ENCODE measurements at places on chromosomes 7 and 10.

DNA sequence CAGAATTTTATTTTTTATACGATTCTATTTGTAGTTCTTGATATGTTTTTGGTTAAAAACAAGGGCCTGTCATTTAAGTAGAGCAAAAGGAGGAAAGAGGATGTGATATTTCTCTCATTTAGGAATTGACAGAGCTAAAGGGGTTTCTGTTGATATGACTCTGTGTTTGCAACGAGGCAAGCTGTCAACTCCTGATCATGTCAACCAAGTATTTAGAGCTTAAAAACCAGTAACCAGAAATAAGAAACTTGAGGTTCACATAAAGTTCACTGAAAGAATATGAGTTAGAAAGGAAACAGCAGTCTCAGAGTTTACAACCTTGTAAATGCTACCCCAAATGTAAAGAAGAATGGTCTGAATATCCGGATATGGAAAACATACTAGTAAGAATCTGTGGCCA lies 434.2 kb downstream of the PARD3 start:
- no peak for DNase-seq

DNA sequence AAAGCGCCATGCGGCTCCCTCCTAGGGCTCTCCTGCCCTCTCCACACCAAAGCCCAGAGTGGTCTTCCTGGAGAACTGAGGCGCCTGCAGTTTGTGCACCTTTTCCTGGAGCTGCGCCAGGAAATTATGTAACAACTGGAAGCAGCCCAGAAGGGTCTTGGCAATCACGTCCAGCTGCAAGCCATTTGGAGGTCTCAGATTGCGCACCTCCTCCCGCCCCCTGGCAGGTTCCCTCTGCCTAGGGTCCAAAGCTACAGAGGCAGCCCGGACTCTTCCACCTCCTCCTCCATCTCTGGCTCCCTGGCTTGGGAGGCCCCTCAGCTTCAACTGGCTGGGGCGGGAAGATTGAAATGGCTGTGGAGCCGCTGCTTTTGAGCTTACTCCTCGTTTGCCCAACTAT lies 34.0 kb upstream of the SFTPD start:
- no peak for DNase-seq

GRCh38 chr7:125147047-125147446 lies 217.4 kb upstream of the POT1 start:
- DNase-seq: no peak

- DNase-seq: no peak
Measured at GRCh38 chr10:22640359-22640758, 74.0 kb downstream of the PIP4K2A start.

- no peak for DNase-seq
Measured at GRCh38 chr10:129773359-129773990, 190.6 kb downstream of the EBF3 start.

DNA sequence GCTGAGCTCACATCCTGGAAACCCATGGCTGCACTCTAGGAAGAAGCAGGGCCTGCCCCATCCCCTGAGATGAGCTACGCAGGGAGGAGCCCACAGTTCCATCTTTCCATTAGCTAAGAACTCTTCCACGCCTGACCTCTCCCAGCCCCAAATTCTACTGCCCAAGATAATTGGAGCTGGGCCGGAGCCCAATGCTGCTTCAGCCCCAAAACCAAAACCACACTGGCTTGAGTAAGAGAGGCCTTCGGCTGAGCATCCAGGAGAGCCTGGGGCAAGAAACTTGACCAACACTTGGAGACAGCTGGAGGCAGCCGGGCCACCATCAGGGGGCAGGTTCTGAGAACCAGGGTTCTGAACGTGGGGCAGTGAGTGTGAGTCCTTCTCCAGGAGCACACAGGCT lies 116.1 kb upstream of the ZMIZ1 start:
- no peak for DNase-seq

DNA sequence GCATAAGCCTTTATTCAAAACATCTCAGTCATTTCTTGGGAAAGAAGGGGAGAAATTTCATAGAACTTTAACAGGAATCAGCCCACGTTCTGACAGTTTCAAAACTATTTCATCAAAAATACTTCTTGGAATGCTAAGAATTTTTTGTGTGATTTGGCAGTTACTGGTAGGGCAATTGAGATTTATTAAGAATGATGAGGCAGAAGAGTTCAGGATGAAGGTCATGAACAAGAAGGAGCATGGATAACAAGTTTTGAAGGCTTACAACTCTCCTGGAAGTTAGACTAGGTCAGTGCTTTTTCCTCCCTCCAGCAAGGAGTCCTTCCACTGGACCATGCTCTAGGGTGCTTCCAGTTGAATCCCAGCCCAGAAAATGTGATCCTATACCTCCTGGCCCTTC lies 569.9 kb downstream of the ANKRD7 start:
- no peak for DNase-seq

DNA sequence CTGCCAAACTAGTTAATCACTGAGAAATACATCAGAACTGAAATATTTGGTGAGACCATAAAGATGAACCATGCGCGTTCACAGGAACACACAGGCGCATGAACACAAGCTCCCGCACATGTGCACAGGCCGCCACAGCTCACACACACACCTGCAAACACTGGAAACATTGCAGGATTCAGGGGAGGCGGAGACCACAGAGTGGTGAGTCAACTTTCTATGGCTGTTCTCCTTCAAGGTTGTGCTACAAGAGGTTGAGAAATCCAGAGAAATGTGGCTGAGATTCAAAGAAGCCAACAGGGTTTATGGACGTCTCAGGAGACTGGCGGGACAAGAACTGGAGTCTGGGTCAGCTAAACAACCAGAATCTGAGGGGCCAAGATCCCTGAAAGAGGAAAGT lies 17.8 kb downstream of the ESYT2 start:
- no peak for DNase-seq

DNA sequence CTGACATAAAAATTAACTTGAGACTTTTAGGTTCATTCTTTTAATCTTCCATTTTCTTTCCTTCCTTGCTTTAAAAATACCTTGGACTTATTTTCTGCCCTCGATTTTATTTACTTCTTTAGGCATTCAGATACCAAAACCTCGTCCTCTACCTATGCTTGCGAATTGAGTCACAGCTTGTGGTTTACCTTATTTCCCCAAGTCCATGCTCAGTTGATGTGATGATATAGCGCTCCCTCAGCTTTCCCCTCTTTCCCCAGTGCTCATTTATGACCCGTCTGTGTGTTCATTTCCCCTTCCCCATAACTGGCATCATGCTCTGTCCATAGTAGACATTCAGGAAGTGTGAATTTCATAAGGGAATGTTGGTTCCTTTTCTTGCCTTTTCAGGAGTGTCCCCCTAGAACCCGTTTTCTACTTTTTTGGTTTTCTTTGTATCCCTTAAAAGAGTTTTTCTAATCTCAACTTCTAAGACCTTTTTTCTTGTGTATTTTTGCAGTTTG lies 19.1 kb upstream of the PRKRIP1 start:
- DNase-seq: no peak

- DNase-seq: no peak
Measured at GRCh38 chr7:55185321-55185802, 166.5 kb downstream of the EGFR start.

DNA sequence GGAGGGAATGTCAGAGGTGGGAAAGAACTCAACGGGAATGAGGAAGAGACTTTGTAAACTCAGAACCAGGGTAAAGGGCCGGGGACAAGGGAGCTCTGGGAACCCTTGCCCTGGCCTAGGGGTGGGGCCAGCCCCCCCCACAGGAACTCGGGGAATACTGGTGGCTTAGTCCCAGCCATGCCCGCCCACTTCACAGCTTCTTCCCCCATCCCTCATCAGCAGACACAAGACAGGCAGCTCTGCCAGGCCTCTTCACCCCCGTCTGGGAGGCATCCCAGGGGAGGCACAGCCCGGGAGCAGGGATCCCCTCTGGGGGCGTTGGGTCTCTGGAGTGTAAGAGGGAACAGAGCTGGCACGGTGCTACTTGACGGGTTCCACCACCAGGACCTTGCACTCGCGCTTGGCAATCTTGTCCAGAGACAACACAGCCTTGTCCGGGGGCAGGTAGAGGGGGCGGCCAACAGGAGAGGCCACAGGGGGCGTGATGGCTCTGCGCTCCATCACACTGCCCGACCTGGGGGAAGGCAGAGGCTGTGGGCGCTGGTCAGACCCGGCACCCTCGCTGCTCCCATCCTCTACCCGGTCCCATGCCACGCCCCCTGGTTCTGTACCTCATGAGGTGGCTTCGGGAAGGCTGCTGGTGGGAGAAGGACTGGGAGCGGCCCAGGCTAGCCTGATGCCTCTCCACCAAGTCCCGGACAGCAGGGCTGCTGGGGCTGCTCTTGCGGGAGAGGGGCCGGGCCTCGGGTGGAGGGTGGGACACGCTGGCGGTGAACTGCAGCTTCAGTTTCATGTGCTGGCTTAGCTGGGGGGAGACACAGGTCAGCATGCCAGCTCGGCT lies 3.7 kb downstream of the TRAPPC14 start:
- DNase-seq: peak; percentile 7

DNA sequence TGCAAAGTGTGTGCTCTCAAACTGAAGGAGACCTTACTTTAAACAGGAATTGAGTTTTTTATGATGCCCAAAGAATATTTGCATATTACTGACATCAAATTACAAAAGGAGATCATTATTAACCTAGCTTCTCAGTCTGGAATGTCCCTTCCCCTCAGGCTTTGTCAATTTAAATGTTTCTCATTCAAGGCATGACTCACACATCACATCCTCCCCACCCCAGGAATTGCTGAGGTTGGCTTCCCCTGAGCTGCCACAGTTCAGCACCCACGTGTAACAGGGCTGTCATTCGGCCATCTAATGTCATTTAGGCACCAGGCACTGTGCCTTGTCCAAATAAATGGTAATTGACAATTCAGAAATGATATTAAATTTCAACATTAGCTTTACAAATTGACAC lies 305.9 kb upstream of the MGMT start:
- DNase-seq: no peak

DNA sequence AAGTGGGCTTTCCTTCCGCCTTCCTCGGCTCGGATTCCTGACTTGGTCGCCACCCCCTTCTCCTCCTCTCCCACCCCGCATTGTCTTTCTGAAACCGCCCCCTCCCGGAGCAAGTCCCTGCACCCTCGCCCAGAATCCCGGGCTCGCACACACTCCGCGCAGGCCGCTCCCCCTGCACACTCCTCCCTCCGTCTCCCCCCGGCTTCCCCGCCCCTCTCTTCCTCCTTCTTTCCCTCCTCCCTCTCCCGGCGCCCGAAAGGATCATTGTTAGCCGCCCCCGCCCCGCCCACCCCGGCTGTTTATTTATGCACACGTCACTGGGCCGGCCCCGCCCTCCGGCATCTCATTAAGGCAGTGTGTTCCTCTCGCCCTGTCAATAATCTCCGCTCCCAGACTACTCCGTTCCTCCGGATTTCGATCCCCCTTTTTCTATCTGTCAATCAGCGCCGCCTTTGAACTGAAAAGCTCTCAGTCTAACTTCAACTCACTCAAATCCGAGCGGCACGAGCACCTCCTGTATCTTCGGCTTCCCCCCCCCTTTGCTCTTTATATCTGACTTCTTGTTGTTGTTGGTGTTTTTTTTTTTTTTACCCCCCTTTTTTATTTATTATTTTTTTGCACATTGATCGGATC lies at the start of gene TCF7L2:
TCF7L2 (plus strand) TSS at position 373 of the 633 bp plus-strand sequence. CDS start 510 bp downstream, outside the sequence.
- peak; percentile 58 for DNase-seq

- DNase-seq: peak; percentile 31
Measured at GRCh38 chr10:85612378-85612775, 754.2 kb downstream of the GRID1 start.

- DNase-seq: no peak
Measured at GRCh38 chr10:99681553-99681952, 22.2 kb downstream of the ENTPD7 start.

GRCh38 chr10:124643330-124644009 lies 100.7 kb downstream of the FAM53B start:
- no peak for DNase-seq

DNA sequence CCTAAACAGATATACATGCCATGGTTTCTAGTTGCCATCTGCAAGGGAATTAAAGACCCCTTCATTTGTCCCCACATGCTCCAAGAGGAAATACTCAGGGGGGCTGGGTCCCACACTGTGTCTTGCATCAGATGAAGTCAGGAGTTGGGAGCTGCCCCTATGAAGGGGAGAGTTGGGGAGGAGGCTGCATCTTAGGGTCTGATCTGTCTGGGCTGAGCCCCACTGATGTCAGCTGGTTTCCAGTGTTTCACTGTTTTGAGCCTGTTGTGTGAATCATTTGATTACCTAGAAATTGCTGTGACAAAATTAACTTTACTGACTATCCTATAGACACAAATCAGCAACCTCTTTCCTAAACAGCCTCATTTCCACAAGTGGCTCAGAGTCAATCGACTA lies 4.9 kb upstream of the ADCY1 start:
- DNase-seq: no peak

- DNase-seq: no peak
Measured at GRCh38 chr7:116493449-116493848, 6.1 kb upstream of the CAV2 start.

DNA sequence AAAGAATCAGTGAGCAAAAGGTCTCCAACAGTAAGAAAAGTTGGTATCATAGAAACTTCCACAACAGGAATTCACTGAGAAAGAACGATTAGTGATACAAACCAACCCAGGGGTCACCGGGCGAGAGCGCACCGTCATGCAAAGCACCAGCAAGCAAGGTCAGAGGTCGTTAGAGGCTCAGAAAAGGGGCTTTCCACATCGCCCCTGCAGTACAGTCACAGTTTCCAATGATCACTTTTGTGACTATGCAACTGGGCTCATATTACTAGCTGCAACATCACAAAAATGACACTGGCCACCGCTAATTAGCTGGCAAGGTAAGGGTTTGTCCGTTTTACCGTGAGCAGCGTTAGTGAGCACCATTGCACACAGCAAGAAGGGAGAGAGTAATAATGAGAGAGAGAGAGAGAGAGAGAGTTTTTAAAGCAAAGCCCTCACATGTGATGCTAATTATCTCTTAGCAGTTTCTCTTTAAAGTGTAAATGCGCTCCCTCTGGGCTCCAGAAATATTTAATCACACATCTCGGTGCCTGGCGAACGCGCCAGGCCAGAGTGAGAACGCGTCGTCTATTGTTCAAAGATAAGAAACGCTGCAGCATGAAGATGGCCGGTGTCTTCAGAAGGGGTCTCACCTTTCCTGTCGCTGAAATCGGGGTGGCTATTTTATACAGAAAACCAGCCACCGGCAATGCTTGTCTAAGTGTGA lies 237.5 kb downstream of the DNAJB6 start:
- DNase-seq: no peak

GRCh38 chr7:96174812-96175211 lies 147.1 kb downstream of the SLC25A13 start:
- no peak for DNase-seq

GRCh38 chr10:46992803-46993561 lies 81.8 kb downstream of the PTPN20 start:
- no peak for DNase-seq

DNA sequence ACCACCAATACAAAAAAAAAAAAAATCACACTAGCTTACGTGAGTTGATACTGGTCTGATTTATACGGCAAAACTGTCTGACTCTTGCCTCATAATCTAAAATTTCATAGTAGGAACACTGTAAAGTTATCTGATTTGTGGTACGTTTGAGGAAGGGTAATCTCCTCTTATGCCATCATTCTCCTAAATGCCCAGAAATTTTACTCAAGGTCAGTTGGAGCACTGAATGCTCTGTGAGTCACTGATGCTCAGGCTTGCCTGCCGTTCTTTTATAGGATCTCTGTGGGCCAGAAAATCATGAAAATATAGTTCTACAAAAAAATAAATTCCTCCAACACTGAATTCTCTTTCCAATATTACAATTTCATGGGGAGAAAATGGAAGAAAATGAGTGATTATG lies 135.7 kb downstream of the PDE1C start:
- DNase-seq: no peak

GRCh38 chr10:80252296-80252887 lies 37.1 kb downstream of the MAT1A start:
- no peak for DNase-seq

- DNase-seq: no peak
Measured at GRCh38 chr7:139735912-139736595, 41.7 kb downstream of the HIPK2 start.

- no peak for DNase-seq
Measured at GRCh38 chr7:158760936-158761335, 56.3 kb upstream of the NCAPG2 start.
